ENCODE measurements at places on chromosomes 3 and 15. TPM values are rescaled to one million over a fixed set of nuclear protein-coding genes. Genes with fewer than 3 reads are reported as not detected.

The RARRES1 gene
- 1.4 TPM for total RNA-seq

The NR2E3 gene
- 0.33 TPM for total RNA-seq

The NR1I2 gene
- total RNA-seq: 0.27 TPM

The CAPN3 gene
- 9.3 TPM for total RNA-seq

The LMAN1L gene
- total RNA-seq: 0.32 TPM

The CYP1A2 gene
- not detected for total RNA-seq

The TMEM44 gene
- total RNA-seq: 8.1 TPM

The CHRD gene
- total RNA-seq: 4.5 TPM

The THRB gene
- total RNA-seq: 7.2 TPM

The TTLL13 gene
- 0.67 TPM for total RNA-seq

Data from motor neuron (in vitro differentiated cells).